ENCODE measurements at places on chromosomes 16 and 17. TPM values are rescaled to one million over a fixed set of nuclear protein-coding genes. Genes with fewer than 3 reads are reported as not detected.

- DNase-seq, result no peak
Observed at GRCh38 chr16:50719401-50720337, 22.2 kb upstream of the CYLD start.

GRCh38 chr16:35570946-35571345 is 2111.5 kb downstream of the TP53TG3F start:
- no peak for DNase-seq

DNA sequence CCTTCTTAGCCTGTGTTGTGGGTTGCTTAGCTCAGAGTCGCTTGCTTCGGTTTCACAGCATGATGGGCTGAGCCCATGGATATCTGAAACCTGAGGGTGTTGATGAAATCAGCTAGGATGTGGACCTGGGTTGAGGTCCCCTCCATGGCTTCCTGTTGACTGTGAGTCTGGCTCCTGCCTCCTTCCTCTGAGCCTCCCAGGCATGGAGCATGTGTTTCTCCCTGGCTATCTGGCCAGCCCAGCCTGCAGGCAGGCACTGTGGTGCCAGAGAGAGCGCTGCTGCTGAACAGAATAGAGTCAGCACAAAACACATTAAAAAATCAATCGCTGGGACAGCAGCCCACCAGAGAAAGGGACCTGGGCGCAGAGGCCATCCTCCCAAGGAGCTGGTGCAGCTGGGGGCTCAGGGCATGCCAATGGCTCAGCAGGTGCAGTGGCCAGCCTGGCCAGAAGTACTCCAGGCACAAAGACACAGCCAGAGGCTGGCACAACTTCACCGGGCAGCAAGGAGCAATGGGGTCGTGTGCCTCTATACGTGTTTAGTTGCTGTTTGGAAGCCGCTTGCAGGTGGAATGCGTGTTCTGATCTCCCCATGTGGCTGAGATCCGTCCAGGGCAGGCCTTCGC is 28.3 kb upstream of the GPRC5C start:
- DNase-seq, result no peak

GRCh38 chr16:28100810-28101532 is 37.5 kb upstream of the GSG1L start:
- DNase-seq, result no peak

- DNase-seq, result no peak
Observed at GRCh38 chr17:76417499-76418143, 33.2 kb downstream of the SPHK1 start.

DNA sequence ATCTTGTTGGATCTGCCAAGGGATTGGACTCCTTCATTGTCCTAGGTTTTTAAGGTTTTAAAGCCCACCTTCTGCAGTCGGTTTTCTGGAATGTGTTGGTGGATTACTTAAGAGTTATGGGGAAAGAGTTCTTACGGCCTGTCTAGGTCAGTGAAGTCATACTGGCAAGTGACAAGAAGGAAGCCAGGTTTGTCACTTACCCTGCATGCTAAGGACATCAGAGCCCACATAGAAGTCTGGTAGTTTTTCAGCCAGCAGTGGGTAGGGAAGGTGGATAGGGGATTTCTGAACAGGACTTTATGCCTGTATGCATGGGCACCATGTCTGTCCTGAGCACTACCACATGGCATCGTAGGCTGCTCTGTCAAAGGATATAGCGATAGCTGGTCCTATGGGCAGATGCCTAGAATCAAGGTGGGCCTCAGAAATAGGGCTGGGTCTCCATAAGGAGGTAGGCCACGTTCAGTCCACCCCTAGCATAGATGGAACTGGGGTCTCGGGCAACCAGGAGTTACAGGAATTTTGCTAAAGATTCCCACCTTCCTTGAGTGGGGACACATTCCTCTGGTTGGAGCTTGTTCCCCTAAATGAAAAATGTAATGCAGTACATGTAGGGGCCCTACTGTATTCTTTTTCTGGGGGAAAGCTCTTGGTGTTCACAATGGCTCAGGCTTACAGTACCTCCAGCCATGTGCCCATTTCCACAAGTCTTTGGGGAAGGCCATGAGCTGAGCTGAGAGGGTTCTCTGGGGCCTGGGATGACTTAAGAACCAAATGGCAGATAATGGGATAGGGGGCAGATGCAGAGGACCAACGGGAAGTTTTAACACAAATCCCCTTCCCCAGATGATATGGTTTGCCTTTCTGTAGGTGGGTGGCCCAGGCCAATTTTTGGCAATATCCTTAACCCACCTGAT is 27.5 kb downstream of the TRPV2 start:
- DNase-seq, result no peak

DNA sequence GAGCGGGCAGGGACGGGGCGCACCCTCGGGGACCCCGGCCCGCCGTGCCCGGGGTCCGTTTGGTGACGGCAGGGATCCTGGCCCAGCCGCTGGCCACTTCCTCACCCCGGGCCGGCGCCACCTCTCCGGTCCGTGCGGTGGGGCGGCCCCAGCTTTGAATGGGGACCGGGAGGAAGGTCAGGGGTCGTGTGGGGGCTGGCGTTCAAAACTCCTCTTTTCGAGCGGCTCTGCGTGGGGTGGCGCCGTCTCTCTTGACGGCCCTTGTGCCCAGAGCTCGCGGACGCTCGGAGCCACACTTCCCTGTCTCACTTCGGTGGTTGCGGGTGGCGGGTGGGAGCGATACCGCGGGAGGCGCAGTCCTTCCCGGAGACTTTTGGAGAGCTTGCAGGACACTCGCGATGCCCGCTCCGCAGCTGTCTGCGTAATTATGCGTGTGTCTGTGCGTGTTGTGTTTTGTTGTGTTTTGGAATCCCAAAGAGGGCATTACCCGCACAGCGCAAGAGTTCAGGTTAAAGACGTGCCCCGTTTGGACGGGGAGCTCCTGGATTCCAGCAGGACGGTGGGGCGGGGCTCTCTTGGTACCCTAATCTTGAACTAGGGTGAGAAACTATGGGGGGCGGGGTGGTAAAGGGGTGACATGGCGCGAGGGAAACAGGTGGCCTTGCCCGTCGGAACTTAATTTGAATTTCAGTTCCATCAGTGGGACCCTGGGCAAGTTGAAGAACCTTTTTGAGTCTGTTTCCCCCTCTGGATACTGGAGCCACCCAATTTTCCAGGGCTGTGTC is 637 bp downstream of the PLCG2 start:
- no peak for DNase-seq

YPEL3 gene
- total RNA-seq, result 8.0 TPM

- no peak for DNase-seq
Observed at GRCh38 chr16:386641-387156, 4.9 kb upstream of the PGAP6 start.

DNA sequence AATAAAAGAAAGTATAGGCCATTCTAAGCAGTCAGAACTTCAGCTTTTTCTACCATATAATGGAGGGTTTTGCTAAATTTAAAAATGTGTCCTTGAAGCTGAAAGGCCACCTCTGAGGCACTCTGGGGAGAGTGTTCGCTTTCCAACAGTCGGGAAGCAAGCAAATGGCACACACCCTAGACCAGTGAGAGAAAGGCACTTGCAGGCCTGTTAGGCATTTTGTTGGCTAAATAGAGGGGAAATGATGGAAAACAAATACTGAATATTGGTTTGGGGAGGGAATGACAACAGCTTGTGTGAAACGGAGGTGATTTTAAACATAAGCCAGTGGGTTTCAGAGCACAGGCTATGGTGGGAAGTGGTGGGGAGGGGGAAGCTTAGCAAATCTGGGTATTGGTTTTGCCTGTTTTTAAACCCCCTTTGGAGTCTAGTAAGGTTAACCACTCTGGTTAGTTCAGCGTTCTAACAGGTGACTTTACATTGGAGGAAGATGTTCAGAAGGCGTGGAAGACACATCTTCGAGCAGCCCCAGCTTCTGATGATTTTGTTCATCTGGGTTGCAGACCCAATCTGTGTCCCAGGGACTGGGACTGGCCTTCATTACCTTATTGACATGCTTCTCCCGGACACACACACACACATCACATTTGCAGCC is 90.5 kb downstream of the PRKCA start:
- DNase-seq, result no peak

DNA sequence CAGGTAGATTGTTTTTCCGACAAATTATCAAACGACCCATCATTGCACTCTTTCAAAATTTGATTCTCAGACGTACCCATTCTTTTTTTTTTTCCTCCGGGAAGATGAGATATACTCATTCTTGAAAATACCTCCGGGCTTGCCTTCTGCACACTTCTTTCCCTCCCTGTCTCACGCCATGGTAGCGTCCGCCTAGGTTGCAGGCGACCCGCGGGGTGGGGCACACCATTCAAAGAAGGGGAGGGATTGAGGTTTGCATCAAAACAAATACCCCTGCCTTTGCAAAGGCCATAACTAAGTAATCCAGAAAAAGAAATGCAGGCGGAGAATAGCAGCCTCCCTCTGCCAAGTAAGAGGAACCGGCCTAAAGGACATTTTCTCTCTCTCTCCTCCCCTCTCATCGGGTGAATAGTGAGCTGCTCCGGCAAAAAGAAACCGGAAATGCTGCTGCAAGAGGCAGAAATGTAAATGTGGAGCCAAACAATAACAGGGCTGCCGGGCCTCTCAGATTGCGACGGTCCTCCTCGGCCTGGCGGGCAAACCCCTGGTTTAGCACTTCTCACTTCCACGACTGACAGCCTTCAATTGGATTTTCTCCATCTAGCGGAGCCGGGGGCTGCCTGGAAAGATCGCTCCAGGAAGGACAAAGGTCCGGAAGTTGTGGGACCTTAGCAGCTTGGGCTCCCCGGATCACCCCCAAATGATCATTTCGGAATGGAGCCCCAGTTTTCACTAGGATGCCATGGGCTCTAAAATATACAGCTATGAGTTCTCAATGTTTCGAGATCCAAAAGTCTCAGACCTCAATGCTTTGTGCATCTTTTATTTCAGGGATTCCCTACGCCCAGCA is 843 bp downstream of the TP53 start:
- DNase-seq, result peak; percentile 83

GRCh38 chr17:82076785-82077591 is 11.4 kb upstream of the DUS1L start:
- DNase-seq, result no peak

GRCh38 chr16:12600536-12601256 is 203.0 kb downstream of the CPPED1 start:
- no peak for DNase-seq

GRCh38 chr16:27498031-27498825 is 51.5 kb downstream of the GTF3C1 start:
- no peak for DNase-seq

PRR29 gene
- total RNA-seq, result not detected

C17orf78 gene
- not detected for total RNA-seq

DNA sequence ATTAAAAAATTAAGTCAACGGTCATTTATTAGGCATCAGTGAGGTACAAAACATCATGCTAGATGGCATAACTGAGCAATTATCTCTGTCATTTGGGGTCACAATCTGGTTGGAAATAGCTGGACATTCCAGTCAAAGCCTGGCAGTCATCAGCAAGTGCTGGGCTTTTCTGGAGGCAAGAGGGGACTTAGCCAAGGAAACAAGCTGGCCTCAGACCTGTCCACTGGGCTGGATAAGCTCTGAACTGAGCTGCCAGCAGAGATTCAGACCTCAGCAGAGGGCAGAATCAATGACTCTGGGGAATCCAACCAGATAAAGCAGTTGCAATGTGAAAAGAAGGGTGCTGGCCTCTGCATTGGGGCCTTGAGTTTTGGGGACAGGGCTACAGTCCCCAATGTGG is 161.9 kb upstream of the NOL11 start:
- DNase-seq, result no peak
